ENCODE measurements at places on chromosomes 2 and 18.

GRCh38 chr2:207528980-207529329, 807 bp upstream of the CREB1 start:
- peak; percentile 48 for DNase-seq

DNA sequence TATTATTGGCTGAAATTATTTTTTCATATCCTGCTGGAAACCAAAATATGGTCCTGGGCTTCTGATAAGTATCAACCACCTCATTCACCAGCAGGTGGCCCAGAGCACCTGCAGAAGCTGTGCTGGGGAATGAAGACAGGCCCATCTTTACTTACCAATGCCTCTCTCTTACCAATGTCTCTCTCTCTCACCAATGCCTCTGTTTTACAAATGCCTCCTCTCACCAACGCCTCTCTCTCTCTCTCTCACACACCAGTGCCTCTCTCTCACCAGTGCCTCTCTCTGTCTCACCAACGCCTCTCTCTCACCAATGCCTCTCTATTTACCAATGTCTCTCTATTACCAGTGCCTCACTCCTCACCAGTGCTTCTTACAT, 2.3 kb upstream of the MAL start:
- DNase-seq, result peak; percentile 84

DNA sequence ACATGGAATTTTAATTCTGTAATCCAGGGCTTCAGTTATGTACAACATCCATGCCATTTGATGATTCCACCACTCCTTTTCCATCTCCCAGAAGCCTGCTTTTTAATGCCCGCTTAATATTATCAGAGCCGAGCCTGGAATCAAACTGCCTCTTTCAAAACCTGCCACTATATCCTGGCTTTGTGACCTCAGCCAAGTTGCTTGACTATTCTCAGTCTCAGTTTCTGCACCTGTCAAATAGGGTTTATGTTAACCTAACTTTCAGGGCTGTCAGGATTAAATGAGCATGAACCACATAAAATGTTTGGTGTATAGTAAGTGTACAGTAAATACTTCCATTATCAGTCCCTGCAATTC, 108.7 kb downstream of the XRCC5 start:
- no peak for DNase-seq

DNA sequence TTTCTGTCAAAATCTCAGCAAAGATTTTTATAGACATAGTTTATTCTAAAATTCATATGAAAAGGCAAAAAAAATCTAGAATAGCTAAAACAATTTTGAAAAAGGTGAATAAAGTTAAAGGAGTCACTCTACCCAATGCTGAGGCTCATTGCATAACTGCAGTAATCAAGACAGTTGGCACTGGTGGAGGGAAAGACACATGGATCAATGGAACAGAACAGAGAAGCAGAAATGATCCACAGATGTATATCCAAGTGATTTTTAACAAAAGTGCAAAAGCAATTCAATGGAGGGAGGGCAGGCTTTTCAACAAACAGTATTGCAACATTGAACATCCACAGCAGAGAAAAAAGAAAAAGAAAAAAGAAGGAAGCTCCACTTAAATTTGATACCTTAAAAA, 162.8 kb downstream of the RBM43 start:
- no peak for DNase-seq

DNA sequence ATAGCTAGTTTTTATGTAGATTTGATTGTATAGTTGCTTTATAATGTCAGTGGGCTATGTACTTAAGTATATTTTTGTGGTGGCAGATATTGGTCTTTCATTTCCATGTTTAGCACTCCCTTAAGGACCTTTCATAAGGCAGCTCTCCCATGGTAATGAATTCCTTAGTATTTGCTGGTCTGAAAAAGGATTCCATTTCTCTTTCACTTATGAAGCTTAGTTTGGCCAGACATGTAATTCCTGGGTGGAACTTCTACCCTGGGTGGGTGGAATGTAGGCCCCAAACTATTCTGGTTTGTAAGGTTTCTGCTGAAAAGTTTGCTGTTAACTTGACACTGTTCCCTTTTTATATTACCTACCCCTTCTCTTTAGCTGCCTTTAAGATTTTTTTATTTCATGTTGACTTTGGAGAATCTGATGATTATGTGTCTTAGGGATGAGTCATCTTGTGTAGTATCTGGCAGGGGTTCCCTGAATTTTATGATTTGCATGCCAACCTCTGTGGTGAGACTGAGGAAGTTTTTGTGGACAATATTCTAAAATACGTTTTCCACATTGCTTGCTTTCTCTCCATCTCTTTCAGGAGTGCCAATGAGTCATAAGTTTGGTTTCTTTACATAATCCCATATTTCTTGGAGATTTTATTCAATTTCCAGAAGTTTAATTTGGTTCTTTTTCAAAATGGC, 65.4 kb upstream of the VRK2 start:
- no peak for DNase-seq

- no peak for DNase-seq
These were observed 89.4 kb upstream of the FHL2 start for GRCh38 chr2:105488285-105488684.

- DNase-seq, result no peak
These were observed 352.1 kb downstream of the RND3 start for GRCh38 chr2:150135223-150135883.

- no peak for DNase-seq
These were observed 468 bp downstream of the UXS1 start for GRCh38 chr2:106193690-106193976.

GRCh38 chr2:123609077-123609476, 416.0 kb upstream of the CNTNAP5 start:
- DNase-seq, result no peak

DNA sequence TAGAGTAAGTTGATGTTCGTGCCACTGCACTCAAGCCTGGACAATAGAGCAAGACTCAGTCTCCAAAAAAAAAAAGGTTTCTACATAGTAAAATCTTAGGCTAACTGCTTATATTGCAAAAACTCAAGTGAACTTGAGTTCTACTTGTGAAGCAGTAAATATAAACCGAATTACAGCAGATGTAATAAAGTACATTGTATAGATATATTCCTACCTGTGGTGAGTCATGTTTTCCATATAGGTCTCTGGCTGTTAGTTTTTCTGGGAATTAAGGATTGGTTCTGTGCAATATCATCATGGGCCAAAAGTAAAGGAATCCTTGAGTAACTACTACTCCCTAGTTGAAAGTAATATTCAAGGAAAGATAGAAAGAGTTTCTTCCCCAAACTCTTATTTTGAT, 159.9 kb downstream of the DYM start:
- no peak for DNase-seq

DNA sequence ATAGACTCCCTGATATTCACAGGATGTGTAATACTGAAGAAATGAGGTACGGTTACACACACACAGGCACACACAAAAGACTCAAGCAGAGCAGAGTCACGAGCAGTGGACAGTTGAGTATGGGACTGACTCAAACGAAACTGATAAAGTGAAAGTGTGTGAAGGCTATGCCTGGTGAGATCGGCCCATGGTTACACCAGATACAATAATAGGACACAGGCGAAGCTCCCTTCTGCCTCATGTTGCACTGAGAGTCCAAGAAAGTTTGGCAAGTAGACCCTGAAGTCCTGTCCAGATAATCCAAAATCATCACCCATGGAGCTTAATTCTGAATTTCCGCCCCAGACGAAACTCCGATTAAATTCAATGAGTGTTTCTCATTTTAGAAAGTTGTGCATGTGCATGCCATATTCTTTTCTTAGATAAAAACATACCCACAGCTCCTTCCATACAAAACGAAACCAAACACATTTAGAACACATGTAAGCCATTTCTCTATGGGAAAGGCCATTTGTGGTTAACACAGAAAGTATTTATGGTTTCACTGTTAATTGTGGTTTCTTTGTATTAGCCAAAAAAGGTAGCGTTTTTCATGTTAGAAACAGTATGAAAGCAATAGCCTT, 567.6 kb downstream of the PLCL1 start:
- DNase-seq, result peak; percentile 54

DNA sequence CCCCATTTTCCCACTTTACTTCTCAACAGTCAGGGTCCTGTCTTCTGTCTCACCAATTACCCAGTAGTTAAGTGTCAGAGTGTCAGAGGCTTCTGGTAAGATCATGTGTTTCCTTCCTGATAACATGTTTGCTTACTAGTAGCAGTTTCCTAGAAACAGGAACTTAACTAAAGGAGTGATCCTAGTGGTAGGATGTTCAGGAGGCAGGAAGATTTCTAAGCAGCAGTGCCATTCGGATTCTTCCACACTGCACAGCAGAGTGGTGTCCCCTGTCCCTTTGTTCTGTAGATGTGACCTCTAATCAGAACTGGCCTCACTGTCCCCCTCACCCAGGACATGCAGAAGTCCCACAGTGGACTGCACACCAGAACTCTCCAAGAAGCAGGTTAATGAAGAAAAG, 221.8 kb upstream of the OSR1 start:
- DNase-seq, result no peak

DNA sequence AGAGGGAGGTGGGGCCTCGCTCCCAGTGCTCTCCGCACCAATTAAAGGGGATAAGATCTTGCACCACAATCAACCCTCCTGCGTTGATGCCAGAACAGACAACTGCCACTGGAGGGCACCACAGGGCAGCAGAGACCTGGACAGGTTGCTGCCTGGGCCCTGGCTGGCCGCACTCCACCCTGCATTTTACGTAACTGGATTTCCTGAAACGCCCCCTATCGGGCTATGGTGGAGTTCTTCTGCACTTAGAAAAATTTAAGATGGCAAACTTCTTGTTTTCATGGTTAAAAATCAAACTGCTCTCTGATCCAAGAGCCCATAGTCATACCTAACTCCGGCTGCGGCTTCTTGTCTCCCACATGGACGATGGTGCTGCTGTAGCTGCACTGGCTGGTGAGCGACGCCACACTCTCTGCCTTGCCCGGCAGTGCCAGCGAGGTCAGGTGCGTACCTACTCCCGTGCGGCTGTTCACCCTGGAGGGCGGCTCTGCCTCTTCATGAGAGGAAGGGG, 16.8 kb upstream of the HES6 start:
- DNase-seq, result peak; percentile 82

DNA sequence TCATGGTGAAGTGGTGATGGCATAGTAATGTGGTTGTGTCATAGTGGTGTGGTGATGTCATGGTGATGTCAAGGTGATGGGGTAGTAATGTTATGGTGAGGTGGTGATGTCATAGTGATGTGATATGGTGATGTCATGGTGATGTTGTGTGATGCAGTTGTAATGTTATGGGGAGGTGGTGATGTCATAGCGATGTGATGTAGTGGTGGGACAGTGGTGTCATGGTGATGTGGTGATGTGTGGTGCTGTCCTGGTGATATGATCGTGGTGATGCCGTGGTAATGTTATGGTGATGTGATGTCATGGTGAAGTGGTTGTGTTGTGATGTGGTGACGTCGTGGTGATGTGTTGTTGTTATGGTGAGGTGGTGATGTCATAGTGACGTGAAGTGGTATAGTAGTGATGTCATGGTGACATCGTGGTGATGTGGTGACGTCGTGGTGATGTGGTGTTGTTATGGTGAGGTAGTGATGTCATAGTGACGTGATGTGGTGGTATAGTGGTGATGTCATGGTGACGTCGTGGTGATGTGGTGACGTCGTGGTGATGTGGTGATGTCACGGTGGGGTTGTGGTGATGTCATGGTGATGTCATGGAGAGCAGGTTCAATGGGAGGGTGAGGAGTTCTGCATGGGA, 242.7 kb upstream of the MYT1L start:
- peak; percentile 31 for DNase-seq

Measured in Jurkat, Clone E6-1 (cell line).